Naive thymus-derived CD8-positive, alpha-beta T cell (primary cell): ENCODE measurements at places on chromosomes 1 and 21.

DNA sequence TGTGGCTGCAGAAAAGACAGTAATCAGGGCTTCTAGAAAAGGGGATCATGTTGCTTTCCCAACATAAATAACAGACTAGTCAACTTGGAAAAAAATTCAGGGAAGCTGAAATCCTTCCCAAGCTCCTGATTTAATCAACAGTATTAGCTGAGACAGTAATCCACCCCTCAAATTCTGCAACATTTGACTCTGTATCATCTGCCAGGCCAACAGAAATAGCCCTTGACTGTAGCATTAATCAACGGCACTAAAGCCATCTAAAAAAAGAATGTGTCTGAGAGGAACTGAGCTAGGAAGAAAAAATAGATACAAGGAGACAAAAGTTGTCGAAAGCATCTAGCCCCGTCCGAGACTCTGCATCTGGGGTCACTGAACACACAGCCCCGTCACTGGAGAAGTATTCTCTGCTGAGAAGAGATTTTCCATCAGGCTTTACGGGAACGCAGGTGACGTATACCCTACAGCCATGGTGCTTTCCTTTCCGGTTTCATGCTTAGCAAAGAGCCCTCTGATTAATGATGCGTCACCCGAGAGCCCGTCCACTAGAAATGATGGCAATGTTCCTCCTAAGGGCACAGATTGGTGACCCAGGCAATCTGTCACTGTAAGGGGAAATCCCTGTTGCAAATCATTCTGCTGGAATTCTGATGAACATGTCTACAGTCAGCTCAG lies 42.1 kb upstream of the TP53BP2 start:
- DNase-seq = no peak

DNA sequence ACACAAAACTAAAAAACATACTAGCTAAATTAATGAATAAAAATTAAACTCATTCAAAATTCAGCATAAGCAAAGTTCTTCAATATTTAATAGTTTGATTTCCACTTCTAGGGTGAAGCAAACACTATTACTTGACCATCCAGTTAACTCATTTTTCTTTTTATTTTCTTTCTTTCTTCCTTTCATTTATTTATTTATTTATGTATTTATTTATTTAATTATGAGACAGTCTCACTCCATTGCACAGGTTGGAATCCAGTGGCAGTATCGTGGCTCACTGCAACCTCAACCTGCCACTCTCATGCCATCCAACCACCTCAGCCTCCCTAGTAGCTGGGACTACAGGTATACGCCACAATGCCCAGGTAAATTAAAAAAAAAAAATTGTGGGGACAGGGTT lies 2069.5 kb downstream of the NCAM2 start:
- DNase-seq = no peak

DNA sequence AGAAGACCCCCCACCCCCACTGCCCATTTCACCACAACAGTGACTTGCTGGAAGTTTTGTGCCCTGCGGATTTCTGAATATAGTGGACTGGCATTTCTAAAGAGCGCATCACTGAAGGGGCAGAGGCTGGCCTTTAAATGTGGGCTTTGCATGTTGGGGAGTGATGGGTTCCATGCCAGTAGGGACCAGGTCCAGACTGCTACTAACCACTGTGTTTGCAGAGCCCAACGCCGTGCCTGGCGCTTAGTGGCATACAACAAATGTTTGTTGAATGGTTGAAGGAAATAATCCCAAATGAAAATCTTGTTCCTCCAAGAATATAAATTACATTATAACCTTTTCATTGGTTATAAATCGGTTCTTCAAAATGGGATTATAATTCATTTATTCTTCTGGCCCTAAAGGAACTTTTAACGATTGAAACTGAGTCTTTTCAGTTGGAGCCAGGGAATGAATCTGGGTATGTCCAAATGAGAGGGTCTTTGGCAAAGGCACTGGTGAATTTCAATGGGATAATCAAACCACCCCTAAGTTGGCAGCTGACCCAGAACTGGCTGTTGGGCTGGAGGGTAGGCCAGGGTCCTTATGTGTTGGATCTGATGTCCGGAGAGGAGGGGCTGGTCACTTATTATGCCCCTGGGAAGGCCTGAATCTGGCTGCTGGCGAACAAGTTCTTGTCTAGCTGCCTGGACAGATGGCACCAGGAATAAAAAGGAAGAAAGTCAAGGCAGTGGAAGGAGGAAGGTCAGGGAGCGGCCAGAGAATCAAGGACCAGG lies 13.8 kb upstream of the SDHB start:
- no peak for DNase-seq

GRCh38 chr21:35467566-35467965 lies 418.5 kb upstream of the RUNX1 start:
- DNase-seq = no peak

DNA sequence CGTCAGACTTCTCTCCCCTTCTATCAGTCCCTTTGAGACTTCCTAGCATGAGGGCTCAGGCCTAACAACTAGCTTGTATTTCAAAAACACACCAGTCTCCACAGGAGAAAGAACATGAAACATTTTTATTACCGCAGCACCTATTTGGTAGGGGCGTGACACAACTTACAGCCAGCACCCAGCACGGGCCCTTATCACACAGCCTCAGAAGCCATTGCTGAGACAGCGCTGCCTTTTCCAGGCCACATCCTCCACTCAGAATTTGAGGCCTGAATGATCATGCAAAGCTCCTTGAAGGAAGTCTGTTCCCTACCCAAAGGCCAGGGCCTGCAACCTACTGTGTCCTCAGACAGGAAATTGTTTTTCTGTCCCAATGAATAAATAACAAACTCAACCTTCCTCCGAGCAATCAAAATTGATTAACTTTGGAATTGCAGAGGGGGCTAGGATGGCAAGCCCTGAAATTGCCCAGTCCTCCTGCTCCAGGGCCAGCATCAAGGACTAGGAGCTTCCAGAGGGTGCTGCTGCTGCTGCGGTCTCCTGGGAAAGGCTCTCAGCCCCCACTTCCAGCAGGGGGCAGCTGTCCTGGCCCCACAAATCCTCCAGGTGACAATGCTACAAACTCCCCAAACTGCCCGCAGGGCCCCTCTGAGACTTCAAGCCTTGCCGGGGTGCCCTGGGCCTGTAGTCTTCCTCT lies 94.3 kb upstream of the GALNT2 start:
- no peak for DNase-seq

- DNase-seq = no peak
Measured at GRCh38 chr1:63126104-63126503, 196.3 kb upstream of the FOXD3 start.

- DNase-seq = no peak
Measured at GRCh38 chr1:234605399-234605982, 4.5 kb downstream of the IRF2BP2 start.

DNA sequence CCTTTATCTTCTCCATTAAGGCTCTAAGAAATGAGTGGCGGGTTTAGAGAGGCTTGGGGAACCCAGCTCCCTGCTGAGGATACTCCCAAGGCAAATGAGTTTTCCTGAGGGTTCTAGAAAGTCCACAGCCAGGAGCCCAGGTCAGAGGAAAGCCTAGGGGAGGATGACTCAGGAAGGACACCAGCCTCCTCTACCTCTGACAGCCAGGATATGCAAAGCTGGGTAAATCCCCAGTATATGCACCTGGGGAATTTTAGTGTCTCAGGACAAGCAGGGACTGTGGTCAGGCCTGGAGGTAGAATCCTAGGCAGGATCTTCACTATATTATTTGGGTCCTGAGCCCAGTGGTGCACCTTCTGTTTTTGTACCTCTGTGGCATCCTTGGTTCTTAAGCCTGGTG lies 23.5 kb upstream of the WNT4 start:
- DNase-seq = no peak

DNA sequence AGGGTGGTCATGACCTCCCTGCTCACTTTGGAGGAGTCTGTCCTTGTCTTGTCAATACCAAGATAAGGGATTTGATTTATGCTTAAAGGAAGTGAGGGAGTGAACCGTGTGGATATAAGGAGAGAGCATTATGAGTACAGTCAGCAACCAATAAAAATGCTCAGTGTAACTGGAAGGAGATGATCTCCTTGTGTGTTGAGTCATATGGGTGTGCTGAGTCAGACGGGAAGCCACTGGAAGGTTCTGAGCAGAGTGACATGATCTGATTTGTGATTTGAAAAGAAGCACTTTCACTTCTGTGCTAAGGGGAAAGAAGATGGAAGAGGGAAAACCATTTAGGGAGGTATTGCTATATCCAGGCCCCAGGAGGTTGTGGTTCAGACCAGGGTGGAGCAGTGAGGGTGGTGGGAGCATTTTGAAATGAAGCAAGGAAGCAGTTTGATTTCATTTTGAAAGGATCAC lies 2.5 kb upstream of the BCL10 start:
- no peak for DNase-seq

DNA sequence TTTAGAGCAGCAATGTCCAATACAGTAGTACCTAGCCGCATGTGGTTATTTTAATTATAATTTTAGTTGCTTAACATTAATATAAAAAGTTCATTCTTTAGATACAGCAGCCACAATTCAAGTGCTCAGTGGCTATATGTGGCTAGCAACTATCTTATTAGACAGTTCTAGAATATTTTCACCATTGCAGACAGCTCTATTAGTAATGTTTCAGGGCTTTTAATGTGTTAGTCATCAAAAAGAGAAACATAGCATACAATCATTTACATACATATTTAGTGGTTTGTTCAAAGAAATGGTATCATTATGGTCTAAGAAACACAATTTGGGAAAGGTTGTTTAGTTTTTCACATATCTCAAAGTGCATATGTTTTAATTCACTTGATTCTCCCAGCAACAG lies 66.6 kb upstream of the DYNLT5 start:
- DNase-seq = no peak

DNA sequence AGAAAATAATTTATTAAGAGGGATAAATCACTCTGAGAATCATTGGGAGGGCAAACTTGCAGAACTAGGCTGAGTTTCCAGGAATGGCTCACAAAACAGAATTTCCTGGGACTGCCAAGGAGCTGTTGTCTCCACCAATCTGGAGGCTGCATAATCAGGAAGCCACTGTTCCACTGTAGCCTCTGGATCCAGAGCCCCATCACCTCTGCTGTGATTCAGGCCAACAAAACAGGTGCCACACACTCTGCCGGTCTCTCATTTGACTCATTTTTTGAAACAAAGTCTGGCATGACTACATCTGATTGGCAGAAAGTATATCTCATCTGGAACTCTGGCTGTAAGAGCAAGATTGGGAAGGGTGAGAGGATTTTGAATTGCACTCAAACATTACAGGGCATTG lies 178.9 kb upstream of the C1orf105 start:
- no peak for DNase-seq

DNA sequence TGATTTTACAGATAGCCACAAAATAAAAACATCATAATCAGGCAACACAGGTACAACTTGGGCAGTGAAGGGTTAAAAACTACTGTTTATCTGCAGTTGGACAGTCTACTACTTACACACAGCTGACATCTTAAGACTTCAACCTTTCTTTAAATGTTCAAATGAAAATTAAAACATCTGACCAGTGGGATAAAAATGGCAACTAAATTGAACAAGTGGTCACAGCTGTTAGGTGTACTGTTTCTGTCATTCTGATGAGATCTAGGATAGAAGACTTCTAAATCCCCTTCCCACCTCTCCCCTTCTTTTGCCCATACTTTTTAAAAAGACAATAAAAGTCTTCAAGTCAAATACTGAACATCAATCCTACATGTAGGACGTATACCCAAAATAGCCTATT lies 56.2 kb downstream of the ENAH start:
- DNase-seq = no peak

DNA sequence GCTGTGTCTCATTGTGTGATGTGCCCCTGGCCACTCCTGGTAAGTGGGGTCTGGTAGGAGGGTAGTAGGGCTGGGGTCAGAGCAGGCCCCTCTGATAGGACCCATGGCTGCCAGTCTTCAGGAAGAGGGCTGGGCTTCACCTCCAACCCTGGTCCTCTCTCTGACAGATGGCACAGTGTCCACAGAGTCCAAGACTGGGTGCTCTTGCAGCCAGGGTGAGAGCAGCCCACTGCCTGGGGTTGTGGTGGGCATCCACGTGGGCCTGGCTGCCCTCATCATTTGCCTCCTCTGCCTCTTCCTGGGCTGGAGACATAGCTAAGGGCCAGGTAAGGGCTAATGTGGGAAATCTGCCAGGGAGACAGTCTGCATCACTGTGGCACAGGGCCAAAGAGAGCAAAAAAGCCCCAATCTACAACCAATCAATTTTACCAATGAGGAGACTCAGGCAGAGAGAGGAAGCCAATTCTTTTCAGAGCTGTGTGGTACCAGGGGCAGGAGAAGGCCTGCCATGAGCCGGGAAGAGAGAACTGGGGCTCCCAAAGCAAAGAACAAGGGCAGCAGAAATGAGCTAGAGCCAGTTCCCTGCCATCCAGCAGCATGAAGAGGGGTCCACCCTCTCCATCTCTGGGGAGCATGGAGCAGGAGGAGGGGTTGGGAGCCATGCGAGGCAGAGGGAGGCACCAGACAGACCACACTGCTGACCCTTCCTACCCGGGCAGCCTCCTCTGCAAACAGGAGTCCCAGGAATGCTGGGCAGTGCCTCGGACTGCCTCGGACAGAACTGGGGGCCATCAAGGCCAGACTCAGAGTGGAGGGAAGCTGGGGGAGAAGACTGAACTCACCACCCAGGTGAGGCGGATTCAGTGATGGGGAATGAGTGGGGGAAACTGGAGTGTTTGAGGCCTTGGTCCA lies 26.8 kb downstream of the SLC27A3 start:
- no peak for DNase-seq

GRCh38 chr1:117582451-117582850 lies 23.4 kb upstream of the TENT5C start:
- DNase-seq = no peak

DNA sequence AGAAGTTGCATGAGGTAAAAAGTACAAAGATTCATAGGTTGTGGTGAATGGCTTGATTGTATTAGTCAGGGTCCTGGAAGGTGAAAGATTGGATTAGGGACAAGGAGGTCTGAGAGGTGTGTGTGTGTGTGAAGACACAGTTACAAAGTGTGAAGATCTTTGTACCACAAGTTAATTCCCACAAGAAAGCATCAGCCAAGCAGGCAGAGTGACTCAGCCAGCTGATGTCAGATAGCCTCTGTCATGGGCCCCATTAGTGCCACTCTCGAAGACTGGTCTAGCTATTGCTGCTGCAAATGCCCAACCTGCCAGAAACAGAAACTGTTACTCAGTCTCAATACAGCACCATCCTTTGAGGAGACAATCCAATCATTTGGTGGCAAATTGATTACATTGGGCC lies 96.5 kb downstream of the DTL start:
- DNase-seq = no peak
